Liver (tissue), 10 donors: ENCODE measurements at places on chromosomes 7 and 10. TPM values are rescaled to one million over a fixed set of nuclear protein-coding genes. Genes with fewer than 3 reads are reported as not detected.

Gene ZNF679
- not detected for total RNA-seq

Gene VIPR2
- total RNA-seq, result 0.05 TPM

DNA sequence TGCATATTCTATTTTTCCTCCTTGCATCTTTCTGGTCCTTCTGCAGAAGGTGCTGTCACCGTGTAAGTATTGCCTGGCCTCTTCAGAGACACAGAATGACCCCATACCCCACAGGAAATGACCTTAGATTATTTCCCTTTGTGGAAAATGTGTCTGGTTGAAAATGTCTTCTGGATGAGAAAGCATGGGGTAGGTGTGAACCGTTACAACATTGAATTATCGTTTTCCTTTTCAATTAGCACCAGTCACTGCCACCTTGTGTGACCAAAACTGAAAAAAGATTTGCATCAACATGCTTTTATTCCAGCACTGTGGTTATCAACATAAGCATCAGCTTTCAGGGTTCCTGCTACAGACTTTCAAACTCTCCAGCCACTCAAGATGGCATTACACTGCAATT is 58.0 kb upstream of the CELF2 start:
- no peak for DNase-seq

DNA sequence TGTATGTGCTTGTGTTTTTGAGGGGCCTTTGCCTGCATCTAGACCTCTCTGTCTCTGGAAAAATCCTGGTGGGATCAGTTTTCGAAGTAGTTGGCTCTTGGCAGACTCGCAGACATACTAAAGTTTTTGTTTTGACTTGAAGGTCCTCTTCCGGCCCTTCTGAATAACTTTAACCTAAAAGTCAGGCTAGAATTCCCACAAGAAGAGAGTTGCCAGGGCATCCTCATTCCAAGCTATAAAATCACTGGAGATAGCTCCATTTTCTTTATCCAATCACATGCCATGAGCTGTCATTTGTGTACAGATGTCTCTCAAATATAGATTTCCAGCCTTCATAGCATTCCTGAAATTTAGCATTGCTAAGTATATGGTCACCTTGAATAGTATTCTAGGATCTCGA is 967.8 kb downstream of the LRMDA start:
- no peak for DNase-seq

Gene MRLN
- not detected for total RNA-seq

DNA sequence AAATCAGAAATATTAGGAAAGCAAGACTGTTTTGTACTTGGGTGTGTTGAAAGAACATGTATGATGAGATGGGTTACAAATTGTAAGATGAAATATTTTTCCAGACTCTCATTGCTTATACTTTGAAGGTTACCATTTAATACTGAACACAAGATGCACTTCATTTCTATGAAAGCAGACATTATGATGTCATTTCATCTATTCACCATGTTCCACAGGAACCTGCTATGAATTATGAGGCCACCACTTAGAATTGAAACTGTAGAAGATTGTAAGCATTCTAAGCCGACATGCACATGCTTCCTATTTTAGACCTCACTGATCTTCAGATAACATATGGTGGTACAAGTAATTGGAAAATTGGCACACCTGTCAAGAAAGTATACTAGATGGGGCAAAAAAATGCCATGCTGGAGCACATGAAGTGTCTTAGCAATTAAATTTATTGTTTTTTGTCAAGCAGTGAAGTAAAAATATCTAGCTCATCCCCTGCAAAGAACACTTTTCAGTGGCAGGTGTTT is 195.0 kb downstream of the PHF14 start:
- no peak for DNase-seq

Gene LRRC4
- 0.75 TPM for total RNA-seq

Gene SMC3
- 26.4 TPM for total RNA-seq

Gene CPA4
- 0.05 TPM for total RNA-seq

DNA sequence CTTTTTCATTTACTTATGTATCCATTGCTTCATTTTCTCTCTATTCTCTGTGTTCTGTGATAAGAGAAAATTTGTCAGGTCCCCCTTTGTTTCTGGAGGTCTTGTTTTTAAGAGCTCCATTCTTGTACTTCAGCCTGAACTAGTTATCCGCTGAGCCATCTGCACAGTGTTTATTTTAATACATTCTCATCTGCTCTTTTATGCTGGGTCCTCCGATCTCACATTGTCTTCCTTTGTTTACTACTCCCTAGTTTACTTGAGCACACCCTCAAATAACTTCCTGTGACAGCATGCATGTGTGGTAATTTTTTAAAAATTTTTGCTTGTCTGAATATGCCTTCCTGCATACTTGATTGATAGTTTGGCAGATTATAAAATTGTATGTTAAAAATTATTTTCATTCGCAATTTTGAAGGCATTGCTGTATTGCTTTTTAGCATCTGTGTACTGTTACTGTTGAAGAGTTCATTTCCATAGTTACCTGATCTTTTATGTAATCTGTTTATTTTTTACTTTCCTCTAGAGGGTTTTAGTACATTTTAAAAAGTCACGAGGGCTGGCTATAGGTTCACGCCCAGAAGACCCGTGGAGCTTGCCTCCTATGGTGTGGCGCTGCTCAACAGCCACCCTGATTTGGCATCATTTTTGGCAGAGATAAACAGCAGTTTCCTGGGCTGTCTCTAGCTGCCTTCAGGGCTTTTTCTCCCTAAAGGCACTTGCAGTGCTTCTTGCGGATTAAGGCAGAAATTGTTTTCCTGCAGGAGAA is 31.9 kb downstream of the RSBN1L start:
- DNase-seq, result no peak

GRCh38 chr7:91299952-91300775 is 35.9 kb downstream of the FZD1 start:
- DNase-seq, result no peak

DNA sequence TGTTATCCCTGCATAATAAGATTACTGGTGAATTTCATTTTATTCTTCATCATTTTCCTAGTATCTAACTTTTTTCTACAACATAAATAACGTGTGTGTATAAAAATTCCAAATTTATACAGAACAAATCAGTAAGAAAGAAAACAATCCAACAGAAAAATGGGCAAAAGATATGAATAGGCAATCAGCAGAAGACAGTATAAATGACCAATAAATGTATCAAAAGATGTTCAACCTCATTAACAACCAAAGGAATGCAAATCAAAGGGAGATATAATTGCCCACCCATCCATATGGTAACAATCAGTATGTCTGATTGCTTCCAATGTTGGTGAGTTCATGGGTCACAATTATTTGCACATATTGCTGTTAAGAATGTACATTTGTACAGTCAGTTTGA is 13.5 kb downstream of the ERLIN1 start:
- no peak for DNase-seq

DNA sequence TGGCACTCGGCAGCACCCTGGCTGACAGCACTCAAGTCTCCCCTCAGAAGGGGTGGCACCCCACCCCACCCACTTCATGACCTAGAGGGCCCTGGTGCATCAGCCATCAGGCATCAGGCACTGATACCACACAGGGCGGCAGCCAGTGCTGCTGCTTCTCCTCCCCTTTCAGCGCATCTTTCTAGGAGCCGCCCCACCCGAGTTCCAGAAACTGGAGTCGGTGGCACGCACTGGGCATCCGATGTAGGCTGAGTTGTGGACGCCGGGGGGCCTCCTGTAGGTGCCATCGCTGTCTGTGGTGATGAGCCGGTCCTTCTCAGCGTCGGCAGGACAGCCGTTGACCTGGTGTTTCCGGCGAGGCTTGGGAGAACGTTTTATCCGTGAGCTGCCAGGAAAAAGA is 69.7 kb upstream of the ATP6V0A4 start:
- no peak for DNase-seq

Gene TMEM196
- not detected for total RNA-seq

Gene C10orf53
- total RNA-seq, result not detected

DNA sequence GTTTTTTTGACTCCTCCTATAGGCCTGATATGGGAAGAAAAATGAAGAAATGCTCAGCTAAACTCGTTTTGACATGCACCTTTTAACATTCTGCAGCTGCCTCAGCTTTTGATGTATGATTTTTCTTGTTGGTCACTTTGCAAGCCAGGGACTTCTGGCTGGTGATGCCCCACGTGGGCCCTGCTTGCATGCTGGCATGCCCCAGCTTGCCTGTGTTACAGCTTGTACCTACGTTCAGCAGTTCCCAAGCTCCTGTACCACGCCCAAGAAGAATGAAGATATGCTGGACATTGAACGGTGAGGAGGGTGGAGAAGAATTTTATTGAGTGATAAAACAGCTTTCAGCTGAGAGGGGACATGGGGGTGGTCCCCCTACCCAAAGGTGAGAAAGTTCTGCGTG is 245.6 kb upstream of the FZD8 start:
- no peak for DNase-seq

Gene DEPP1
- 33.4 TPM for total RNA-seq

Gene SMIM30
- total RNA-seq, result 9.7 TPM

Gene CROT
- 45.1 TPM for total RNA-seq

Gene TMEM140
- 34.3 TPM for total RNA-seq
